ENCODE measurements at places on chromosomes 11 and 22.

DNA sequence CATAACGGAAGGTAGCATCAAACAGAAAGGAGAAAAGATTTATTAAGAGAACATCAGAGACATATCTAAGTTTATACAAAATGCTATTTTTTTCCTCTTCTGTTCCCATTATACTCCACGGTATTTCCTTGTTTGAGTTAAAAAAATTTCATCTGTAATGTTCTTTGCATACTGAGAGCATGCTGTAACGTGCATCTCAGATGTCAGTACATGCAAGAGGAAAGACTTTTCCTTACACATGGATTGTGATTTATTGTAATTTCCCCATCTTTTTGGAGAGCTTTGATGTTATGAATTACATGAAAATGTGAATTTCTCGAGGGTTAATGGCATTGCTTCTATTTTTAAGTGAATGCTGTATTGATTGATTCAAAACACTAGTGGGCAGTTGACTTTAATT lies 1164.0 kb downstream of the LRRC4C start:
- DNase-seq = no peak

GRCh38 chr22:41047801-41048211 lies 44.6 kb upstream of the EP300 start:
- DNase-seq = no peak

DNA sequence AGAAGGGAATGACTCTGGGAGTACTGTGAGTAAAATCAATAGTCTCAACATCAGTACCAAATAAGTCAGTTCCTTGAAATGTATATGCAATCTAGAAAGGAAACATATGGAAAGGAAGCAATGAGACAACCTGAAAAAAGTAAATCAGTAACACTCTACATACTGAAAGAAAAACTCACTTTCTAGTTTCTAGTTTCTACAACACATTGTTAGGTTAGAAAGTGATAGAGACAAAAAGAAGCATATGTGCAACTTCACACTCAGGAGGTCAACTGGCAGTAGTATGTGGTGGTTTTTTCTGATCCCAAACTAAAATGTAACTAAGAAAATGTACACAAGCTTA lies 156.5 kb upstream of the SOX6 start:
- DNase-seq = no peak

DNA sequence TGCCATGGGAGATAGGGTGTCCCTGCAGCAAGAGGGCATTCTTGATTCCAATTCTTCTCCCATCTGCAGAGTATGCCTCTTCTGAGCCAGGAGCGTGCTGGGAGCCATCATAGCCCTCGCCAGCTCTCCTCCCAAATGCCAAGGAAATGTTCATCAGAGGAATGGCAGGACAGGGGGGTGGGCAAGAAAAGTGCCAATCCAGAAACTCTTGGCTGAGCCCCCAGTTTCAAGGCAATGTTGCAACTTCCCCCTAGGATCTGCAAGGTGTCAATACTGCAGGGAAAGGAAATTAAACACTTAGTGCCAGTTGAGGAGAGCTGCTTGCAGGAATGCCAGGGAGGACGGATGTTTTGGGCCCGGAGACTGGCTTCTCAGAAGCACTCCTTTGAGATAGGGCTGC lies 94.8 kb upstream of the PRDM11 start:
- no peak for DNase-seq

- DNase-seq = no peak
Measured at GRCh38 chr11:111466615-111467014, 45.6 kb downstream of the BTG4 start.

GRCh38 chr22:26313291-26313690 lies 115.8 kb upstream of the ASPHD2 start:
- DNase-seq = no peak

GRCh38 chr11:111206472-111206871 lies 39.1 kb upstream of the POU2AF2 start:
- no peak for DNase-seq

GRCh38 chr22:33329398-33329797 lies 271.2 kb upstream of the SYN3 start:
- no peak for DNase-seq

- no peak for DNase-seq
Measured at GRCh38 chr11:88171982-88172381, 3.3 kb downstream of the RAB38 start.

- DNase-seq = no peak
Measured at GRCh38 chr11:60710482-60710881, 11.1 kb downstream of the MS4A8 start.

- no peak for DNase-seq
Measured at GRCh38 chr11:88357323-88358039, 19.9 kb upstream of the CTSC start.

GRCh38 chr22:26127126-26127525 lies 42.1 kb upstream of the SEZ6L start:
- no peak for DNase-seq

- DNase-seq = no peak
Measured at GRCh38 chr11:94895451-94895850, 77.9 kb downstream of the CWC15 start.

- no peak for DNase-seq
Measured at GRCh38 chr11:46200537-46201281, 76.8 kb upstream of the CREB3L1 start.

DNA sequence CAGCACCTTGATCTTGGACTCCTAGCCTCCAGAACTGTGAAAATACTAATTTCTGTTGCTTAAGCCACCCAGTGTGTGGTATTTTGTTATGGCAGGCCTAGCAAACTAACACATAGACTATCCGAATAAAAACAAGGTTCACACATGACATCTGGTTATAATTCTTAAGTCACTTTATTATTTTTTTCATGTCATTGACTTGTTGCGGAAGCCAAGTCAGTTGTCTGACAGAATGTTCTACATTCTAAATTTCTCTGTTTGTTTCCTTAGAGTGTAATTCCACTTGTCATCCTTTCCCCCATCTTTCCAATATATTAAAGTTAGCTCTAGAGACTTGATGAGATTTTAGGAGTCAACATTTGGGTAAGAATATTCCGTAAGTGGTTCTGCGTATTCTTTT lies 40.6 kb downstream of the RAB30 start:
- no peak for DNase-seq

All from stimulated activated CD4-positive, alpha-beta T cell treated with anti-CD3 and anti-CD28 coated beads, Interleukin-4, amount 100 ng/mL, for 48 hours (primary cell).